Activated CD8-positive, alpha-beta T cell treated with anti-CD3 and anti-CD28 coated beads for 36 hours (primary cell): ENCODE measurements at places on chromosomes 2 and 18. TPM values are rescaled to one million over a fixed set of nuclear protein-coding genes. Genes with fewer than 3 reads are reported as not detected.

GRCh38 chr18:34809451-34810072 is 99.5 kb downstream of the DTNA start:
- H3K27me3 ChIP-seq: peaks cover 2% of the 10 kb centered on the region
- H3K36me3 ChIP-seq: no peaks in the 10 kb centered on the region
- H3K27ac ChIP-seq: no peak overlapping the region
- peak; percentile 29 for DNase-seq

SCG2 gene
- not detected for total RNA-seq

DNA sequence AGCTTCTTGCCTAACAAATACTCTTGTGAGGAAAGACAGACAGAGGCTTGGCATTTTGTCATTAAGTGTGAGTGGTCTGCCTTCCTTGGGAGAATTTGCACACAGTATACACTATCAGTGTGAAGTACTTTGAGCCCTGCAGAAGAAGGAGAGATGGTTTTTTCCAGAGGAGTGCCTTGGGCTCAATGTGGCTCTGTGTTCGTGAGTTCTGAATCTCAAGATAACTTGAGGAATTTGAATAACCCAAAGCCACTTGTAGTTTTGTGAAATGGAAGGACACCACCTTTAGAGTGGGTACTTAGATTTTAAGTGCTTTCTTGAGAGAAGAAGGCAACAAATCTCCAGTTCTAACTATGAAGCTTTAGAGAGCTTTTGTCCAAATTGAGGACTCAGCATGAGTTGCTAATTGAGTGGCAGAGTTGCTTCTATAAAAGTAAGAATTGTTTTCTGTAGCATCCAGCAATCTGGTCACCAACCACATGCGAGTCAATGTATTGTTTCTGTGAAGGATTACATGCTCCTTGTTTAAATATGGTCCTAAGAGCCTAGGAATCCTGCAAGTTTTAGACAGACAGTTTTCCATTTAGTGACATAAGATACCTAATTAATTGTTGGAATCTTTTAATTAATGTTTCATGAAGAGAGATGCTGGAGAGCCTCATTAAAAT is 68.3 kb downstream of the BABAM2 start:
- DNase-seq: no peak
- H3K4me1 ChIP-seq: peaks cover 76% of the 10 kb centered on the region

DNA sequence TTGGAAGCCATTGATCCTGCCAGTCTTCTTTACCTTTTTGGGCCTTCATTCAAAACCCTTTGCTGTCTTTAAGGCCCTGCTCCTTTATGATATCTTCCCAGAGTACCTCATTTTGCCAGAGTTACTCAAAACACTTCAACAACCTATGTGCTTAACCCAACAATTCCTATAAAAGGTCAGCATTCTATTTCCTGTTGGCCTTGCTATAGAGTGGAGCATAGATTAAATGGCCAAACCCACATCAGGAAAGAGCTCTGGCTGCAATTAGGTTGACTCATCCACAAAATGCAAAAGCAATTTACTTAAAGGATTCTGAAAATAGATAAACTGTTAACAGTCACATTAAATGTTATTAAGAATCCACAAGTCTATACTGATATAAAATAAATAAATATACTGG is 21.2 kb downstream of the MRPL33 start:
- DNase-seq: no peak
- H3K4me1 ChIP-seq: no peaks in the 10 kb centered on the region

DNA sequence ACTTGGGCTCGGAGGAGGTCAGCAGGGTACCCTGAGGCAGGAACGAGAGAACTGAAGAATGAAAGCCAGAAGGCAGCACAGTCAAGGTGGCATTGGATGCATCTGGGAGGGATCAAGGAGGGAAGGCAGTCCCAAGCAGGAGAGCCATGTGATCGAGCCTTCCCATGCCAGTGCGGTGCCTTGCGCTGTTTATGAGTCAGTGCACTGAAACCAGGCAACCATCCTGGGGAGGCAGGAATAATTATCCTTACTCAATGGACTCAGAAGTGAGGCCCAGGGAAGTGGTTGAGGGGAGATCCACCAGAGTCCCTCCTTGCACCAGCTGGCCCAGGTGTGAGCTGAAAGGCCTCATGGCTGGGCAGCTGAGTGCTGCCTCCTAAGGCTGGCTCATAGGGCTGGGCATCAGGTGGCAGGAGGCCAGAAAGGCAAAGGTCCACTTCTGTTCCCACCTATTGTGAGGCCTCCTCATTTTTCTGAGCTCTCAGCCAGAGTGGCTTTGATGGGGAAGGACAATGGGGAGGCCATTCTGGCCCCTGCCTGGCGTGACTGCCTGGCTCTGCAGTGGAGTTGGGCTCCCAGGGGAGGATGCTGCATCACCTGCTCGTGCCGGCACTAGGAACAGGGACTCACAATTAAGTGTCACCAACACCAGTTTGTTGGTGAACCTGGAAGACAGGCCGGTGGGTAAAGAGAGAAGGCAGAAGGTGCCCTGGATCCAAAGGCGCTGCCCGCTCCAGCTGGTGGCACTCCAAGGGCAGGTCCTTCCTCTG is 82.3 kb downstream of the TFCP2L1 start:
- no peak for DNase-seq
- no peak overlapping the region for H3K4me3 ChIP-seq
- no peaks in the 10 kb centered on the region for H3K4me1 ChIP-seq
- H3K27me3 ChIP-seq: no peaks in the 10 kb centered on the region
- H3K27ac ChIP-seq: no peak overlapping the region

MAP3K19 gene
- not detected for total RNA-seq

GRCh38 chr18:1665079-1665478 is 760.4 kb downstream of the ADCYAP1 start:
- no peak overlapping the region for H3K4me3 ChIP-seq
- DNase-seq: no peak
- no peaks in the 10 kb centered on the region for H3K4me1 ChIP-seq
- no peaks in the 10 kb centered on the region for H3K36me3 ChIP-seq

DNA sequence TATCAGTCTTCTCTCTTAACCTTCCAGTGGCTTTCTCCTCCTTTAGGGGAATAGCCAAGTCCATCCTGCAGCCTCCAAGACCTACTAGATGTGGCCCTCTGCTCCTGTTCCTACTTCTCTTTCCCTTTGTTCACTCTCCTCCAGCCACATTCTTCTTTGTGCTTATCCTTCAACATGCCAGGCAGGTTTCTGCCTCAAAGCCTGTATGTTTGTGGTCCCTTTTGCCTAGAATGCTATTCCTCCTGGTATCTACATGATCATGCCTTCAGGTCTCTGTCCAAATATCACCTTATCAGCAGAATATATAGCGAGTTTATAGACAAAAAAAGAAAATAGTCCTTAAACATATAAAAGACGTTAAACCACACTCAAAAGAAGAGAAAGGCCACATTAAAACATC is 5.5 kb downstream of the LYG2 start:
- H3K4me3 ChIP-seq: no peak overlapping the region
- H3K4me1 ChIP-seq: no peaks in the 10 kb centered on the region
- no peaks in the 10 kb centered on the region for H3K27me3 ChIP-seq
- DNase-seq: no peak
- no peak overlapping the region for H3K27ac ChIP-seq

- DNase-seq: no peak
- H3K4me1 ChIP-seq: no peaks in the 10 kb centered on the region
- no peak overlapping the region for H3K4me3 ChIP-seq
Observed at GRCh38 chr2:161839926-161840325, 215.7 kb downstream of the SLC4A10 start.

DNA sequence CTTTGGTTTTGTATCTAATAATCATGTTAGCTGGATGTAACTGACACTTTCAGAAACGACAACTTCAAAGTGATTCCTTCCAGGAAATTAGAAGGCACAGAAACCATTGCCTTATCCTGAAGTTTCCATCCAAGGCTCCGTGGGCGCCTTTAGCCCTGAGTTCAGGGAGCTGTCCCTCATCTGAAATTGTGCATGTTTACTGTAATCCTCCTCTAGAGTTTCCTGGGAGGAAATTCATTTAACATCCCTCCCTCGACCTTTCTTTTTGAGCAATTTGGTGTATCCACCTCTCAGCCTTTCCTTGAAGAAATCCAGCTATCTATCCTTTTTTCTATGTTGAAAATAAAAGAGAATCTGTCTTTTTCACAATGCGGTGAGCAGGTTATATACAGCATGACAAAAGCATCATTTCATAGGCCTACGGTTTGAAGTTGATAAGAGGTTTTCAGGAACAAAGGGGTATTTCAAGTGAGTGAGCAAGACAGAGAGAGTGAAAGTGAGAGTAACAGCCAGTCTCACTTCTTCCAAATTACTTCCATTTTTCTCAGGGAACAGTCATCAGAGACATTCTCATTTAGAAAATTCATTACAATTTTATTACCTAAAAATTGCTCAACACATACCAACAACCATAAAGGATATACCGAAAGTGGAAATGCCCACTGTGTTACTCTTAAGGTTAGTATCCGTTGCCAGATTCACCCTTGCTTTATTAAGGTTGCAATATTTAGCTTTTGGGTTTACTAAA is 167.3 kb downstream of the MREG start:
- no peak for DNase-seq
- no peaks in the 10 kb centered on the region for H3K27me3 ChIP-seq
- no peak overlapping the region for H3K4me3 ChIP-seq
- H3K4me1 ChIP-seq: no peaks in the 10 kb centered on the region
- no peak overlapping the region for H3K27ac ChIP-seq
- no peaks in the 10 kb centered on the region for H3K36me3 ChIP-seq

DNA sequence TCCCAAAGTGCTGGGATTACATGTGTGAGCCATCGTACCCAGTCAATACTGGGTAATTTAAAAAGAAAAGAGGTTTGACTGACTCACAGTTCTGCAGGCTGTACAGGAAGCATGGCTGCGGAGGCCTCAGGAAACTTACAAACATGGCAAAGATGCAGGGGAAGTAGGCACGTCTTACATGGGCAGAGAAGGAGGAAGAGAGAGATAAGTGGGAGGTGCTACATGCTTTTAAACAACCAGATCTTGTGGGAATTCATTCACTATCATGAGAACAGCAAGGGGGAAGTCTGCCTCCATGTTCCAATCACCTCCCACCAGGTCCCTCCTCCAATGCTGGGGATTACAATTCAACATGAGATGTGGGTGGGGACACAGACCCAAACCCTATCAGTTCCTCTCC is 192.5 kb downstream of the ATAD2B start:
- H3K27ac ChIP-seq: no peak overlapping the region
- H3K4me3 ChIP-seq: no peak overlapping the region
- DNase-seq: no peak

DNA sequence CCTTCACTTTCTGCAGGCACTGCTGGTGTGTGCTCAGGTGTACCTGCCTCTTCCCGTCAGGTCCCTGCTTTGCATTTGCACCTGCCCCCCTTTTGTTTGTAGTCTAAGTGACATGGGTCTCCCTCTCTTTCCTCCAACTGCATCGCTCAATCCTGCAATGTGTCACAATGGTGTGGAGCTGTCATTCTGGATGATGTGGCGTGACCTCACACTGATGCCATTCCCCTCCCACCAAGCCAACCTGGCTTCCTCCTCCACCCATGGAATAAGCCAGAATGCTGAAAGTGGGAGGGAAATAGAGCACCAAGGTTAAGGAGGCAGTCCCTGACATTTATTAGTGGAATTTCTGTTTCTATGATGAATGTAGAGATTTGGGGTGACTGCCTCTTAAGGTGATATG is 156.7 kb downstream of the ZBTB7C start:
- no peak overlapping the region for H3K27ac ChIP-seq
- H3K4me1 ChIP-seq: no peaks in the 10 kb centered on the region
- peaks cover 16% of the 10 kb centered on the region for H3K27me3 ChIP-seq
- no peak for DNase-seq
- no peaks in the 10 kb centered on the region for H3K36me3 ChIP-seq

GRCh38 chr18:7770908-7771307 is 203.8 kb downstream of the PTPRM start:
- DNase-seq: no peak
- H3K36me3 ChIP-seq: no peaks in the 10 kb centered on the region
- H3K27ac ChIP-seq: no peak overlapping the region
- H3K4me1 ChIP-seq: no peaks in the 10 kb centered on the region
- no peak overlapping the region for H3K4me3 ChIP-seq

- peaks cover 78% of the 10 kb centered on the region for H3K4me1 ChIP-seq
- peaks cover 28% of the 10 kb centered on the region for H3K36me3 ChIP-seq
- H3K27me3 ChIP-seq: no peaks in the 10 kb centered on the region
Observed at GRCh38 chr2:24577481-24577880, 86.4 kb downstream of the NCOA1 start.

DNA sequence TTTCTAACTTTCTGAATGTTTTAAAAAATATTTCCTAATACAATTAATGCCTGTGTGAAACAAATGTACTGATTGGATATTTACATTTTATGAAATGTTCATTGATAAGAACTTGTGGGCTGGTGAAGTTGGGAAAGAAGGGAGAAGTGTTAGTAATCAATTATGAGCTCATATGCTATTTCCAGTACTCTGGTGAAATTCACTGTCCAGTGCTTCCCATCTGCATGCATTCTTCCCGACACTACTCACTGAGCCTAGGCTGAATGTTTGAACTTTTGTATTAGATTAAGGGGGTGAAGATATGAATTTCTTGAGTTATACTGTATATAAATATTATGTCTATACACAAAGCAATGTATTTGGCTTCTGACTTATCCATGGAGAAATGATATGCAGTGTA is 36.0 kb downstream of the SKA1 start:
- no peak for DNase-seq
- no peaks in the 10 kb centered on the region for H3K4me1 ChIP-seq
- no peak overlapping the region for H3K27ac ChIP-seq
- peaks cover 16% of the 10 kb centered on the region for H3K27me3 ChIP-seq

- peaks cover 4% of the 10 kb centered on the region for H3K4me1 ChIP-seq
- no peaks in the 10 kb centered on the region for H3K36me3 ChIP-seq
- DNase-seq: no peak
- no peaks in the 10 kb centered on the region for H3K27me3 ChIP-seq
- no peak overlapping the region for H3K4me3 ChIP-seq
- no peak overlapping the region for H3K27ac ChIP-seq
Observed at GRCh38 chr2:177338177-177338721, 54.3 kb upstream of the AGPS start.

DNAH7 gene
- 0.07 TPM for total RNA-seq

DNA sequence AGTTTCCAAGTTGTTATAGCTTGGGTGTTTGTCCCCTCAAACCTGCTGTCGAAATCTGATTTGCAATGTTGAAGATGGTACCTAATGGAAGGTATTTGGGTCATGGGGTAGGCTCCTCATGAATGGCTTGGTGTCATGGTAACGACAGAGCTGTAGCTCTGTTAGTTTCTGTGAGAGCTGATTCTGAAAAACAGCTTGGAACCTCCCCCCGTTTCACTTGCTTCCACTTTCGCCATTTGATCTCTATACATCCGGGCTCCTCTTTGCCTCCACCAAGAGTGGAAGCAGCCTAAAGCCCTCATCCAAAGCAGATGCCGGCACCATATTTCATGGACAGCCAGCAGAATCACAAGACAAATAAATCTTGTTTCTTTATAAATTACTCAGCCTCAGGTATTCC is 1035.1 kb upstream of the SLC39A10 start:
- no peak overlapping the region for H3K4me3 ChIP-seq
- no peaks in the 10 kb centered on the region for H3K4me1 ChIP-seq
- no peaks in the 10 kb centered on the region for H3K36me3 ChIP-seq
- no peaks in the 10 kb centered on the region for H3K27me3 ChIP-seq

MAP2 gene
- not detected for total RNA-seq
